ENCODE measurements at places on chromosomes 7 and 10.

- DNase-seq, result no peak
Observed at GRCh38 chr7:33921216-33921938, 16.0 kb downstream of the BMPER start.

DNA sequence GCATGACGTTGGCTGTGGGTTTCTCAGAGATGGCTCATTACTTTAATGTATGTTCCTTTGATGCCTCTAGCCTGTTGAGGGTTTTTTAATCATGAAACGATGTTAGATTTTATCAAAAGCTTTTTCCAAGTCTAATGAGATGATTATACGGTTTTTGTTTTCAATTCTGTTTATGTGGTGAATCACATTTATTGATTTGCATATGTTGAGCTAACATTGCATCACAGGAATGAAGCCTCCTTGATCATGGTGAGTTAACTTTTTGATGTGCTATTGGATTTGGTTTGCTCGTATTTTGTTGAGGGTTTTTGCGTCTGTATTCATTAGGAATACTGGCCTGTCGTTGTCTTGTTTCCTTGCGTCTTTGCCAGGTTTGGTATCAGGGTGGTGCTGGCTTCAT is 52.3 kb upstream of the PTPN12 start:
- no peak for DNase-seq

- DNase-seq, result no peak
Observed at GRCh38 chr7:23783115-23783514, 73.1 kb downstream of the STK31 start.

- DNase-seq, result no peak
Observed at GRCh38 chr10:89295597-89295996, 6.2 kb upstream of the IFIT2 start.

DNA sequence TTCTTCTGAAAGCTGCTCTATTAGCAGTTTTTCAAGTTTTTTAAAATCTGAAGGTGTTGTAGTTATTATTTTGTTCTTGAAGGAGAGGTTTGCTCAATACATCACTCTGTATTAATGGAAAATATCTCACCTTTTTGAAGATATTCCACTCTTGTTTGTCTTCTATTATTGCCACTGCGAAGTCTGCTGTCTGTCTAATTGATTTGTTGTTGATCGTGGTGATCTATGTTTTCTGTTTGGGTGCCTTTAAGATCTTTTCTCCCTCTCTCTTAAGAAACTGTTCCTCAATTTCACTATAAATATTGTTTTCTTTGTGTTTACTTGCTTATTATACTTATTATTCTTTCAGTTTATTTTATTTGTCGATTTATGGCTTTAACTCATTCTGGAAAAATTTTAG is 64.9 kb upstream of the FZD8 start:
- no peak for DNase-seq

DNA sequence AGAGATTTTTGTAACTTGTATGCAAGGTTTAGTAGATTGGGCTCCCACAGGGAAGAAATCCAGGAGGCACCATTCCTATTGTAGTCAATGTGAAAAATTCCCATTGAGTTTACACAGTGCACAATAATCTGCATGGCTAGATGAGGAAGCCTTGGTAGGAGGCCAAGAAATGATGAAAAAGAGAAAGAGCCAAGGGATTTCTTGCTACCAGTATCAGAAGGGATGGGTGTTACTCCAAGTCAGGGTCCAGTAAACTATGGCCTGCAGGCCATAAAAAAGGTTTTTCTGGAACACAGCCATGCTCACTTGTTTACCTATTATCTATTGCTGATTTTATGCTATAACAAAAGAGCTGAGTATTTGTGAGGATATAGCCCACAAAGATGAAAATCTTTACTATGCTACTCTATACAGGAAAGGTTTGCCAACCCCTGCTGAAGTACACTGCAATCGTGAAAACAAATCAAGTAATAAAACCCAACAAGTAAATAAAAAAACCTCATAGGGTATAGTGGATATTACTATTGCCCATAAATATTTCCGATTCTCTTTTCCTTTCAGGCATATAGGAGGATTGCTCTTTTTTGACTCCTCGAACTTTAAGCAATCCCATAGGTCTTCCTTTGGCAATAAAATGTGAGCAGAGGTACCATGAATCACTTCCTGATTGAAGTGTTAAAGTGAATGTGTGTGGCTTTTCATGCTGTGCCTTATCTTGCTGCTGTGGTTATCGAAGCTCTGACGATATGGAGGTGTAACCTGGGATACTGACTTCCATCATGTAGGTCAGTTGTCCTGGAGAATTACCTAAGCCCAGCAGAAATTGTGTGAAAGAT is 256.3 kb upstream of the MAGI2 start:
- DNase-seq, result no peak

DNA sequence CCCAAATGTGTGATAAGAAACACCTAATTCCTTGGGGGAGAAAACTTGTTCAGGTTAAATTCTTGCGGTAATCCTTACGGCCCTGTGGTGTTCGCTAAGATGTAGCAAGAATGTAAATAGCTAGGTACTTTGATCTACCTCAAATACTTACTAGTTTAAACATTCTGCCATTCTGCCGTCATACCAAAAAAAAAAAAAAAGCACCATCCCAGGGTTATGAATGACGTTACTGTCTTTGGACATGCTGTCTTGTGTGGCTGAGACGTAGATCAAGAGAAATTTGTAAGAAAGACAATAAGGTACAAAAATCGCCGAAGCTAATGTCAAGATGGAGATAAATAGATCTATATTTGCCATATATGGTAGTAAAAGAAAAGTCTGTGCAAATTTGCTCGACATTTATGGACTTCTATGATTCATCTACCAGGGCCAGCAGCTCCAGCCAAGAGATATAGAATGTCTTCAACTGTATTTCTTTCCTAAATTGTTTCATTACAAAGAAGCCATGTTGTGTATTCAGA is 195.6 kb downstream of the CUX1 start:
- DNase-seq, result no peak

DNA sequence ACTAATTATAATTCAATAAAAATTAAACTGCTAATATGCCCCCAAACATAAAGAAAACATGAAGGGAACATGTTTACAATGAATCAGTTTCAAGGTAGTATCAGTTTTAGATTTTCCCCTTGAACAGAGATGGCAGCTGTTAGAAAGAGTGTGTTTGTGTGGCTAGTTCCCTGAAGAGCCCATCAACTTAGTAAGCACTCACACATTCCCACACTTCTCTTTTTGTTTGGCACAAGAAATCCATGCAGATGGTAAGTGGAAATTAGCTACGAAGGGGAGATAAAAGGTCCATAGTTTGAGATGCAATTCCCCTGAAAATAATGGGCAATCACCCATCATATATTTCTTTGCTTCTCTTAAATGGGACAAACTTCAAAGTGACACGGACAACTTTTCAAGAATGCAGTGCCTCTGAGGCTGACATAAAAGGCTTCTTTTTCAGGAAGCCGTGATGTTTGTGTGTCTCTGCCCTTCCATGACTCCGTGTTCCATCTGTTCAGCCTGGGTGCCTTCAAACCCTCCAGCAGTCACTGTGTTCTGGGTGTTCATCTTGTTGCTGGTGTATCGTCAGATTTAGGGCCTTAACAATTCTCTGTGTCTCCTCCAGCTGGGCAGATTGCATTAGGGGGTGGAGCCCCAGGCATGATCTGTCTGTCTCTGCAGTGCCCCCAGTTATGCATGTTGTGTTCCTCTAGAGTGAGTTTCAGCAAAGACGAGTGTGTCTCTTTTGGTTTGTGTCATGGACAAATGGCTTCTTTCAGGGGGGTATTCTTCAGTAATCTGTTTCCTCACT is 259.5 kb upstream of the NPY start:
- DNase-seq, result no peak

DNA sequence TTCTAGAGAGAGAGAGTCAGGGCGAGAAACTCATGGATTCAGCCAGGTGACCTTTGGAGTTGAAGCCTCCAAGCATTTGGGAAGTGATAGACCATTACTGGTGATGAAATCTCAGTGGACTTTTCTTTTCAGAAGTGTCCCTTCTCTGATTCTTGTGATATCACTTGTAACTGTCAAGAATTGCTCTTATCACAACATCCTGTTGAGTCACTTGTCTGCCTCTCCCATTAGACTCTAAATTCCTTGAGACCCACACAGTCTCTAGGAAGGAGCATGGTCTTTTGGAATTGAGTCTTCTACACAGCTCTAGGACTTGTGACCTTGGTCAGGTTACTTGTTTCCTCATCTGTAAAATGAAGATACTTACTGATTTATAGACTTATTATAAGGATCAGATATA is 81.0 kb downstream of the CFAP58 start:
- no peak for DNase-seq

- DNase-seq, result no peak
Observed at GRCh38 chr10:4804465-4804864, 21.5 kb upstream of the AKR1E2 start.

GRCh38 chr10:86413046-86413728 is 46.6 kb upstream of the GRID1 start:
- DNase-seq, result no peak

GRCh38 chr10:31528831-31529230 is 209.8 kb downstream of the ZEB1 start:
- no peak for DNase-seq

GRCh38 chr7:41910940-41911600 is 208.2 kb upstream of the INHBA start:
- no peak for DNase-seq

GRCh38 chr7:13282377-13282980 is 595.0 kb downstream of the ARL4A start:
- DNase-seq, result no peak

DNA sequence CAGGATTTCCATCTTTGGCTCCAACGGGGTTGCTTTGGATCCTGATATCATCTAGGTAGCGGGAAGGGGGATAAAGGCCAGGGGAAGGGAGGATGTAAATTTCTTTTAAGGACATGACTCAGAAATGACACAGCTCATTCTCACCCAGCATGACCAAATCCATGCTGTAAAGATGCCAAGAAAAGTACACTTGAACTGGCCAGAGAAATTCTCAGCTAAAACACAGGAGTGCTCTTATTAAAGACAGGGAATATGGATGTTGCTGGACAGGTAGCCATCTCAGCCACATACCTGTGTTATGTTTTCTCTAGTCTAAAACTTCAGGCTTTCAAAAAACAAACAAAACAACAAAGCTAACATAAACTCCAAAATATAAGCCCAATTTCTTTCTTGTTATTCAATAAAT is 68.3 kb downstream of the NAMPT start:
- DNase-seq, result no peak

DNA sequence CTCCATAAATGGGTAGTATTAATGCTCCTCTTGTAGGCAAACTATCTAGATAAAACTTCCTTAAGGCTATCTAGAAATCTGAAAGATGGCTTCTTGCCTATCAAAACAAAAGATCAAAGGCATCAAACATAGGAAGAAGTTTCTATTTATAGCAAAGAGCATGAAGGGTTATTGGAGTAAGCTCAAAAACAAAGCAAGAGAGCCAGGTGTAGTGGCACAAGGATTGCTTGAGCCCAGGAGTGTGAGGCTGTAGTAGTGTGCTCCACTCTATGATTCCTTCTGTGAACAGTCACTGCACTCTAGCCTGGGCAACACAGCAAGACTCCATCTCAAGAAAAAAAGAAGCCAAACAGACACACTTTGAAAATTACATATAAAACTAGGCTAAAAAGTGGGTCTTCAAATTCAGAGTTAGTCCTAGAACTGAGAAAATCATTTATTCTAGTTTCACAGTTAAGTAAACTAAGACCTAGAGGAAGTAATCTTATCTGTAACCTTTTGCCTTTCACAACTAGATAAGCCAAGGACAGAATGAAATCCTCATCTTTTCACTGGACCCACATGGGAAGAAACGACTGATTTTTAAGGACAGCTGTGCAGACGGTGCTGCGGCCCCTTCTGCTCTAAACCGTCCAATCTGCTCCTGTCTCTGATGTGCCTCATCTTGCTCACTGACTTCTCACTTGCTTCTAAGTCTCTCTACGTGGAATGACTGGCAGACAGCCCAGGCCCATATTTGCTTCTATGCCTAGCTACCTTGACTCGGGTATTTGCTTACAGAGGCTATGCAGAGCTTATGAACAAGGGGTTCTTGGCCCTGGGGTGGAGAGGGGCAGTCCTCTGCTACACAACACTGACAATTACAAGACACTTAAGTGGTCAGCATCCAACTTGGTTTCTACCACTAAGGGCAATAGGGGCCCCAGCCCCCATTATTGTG is 50.0 kb downstream of the ESYT2 start:
- no peak for DNase-seq

GRCh38 chr10:104824380-104825006 is 183.4 kb downstream of the SORCS3 start:
- DNase-seq, result no peak

GRCh38 chr7:35261476-35262285 is 7.8 kb upstream of the TBX20 start:
- no peak for DNase-seq

DNA sequence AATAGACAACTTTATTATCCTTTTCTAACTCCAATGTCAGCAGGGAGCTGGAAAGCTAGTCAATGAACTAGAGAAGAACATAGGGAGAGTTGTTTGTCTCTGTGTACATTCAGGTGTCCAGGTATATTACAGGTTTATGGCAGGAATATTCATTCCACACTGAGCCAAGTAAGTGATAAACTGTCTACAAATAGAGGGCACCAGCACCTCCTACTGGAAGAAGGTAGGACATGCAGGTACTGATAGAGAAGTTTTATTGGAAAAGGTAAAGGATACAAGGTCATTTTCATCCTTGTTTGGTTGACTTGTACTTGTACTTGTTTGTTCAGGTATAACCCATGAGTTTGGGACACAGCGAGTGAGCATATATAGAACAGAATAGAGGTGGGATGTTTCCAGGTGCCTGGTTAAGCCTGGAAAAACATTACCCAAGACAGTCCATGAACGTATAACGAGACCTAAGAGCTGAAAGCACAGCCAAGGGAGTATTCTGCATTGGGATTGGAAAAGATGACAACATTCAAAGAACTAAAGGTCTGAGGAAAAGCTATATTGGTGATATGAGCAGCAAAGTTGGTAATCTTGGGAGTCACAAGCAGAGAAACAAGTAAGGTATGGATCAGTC is 61.4 kb upstream of the PPP1R3C start:
- DNase-seq, result no peak

GRCh38 chr7:1752771-1753563 is 82.9 kb downstream of the ELFN1 start:
- no peak for DNase-seq

DNA sequence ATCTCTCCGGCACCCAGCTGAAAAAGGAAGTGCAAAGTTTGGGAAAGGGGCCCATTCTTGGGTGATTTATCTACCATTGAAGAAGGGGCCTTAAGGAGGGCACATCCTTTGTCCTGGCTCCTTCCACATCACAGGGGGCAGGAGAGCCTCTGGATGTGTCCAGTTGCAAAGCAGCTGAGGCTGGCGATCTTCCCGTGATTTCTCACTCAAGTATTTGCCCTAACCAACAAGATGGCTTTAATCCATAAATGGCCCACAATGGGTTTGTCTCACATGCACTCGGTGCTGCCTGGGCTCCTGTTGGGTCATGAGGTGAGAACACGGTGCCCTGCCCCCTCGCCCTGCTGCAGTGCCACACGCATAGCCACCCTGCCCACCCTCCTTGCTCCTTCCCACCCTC is 14.2 kb upstream of the FRMPD2 start:
- no peak for DNase-seq

Data from anterior cingulate cortex (tissue), 58 donors.